ENCODE measurements at places on chromosomes 6 and 20.

DNA sequence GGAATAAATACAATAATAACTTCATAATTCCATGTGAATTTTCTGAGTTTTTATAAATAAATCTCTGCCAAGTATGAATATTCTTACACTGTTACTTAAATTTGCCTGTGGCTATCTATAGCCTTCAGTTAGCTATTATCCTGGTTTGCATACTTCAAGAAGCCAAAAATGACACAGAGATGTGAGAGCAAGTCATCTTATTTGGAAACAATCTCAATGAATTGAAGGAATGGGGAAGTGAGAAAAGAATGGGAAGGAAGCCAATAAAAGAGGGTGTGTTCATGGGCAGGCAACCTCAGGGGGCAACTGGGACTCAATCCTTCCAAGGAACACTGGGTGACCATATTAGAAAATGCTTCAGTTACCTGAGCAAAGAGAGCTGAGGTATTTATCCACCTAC lies 9.9 kb downstream of the HAO1 start:
- no peak for DNase-seq

DNA sequence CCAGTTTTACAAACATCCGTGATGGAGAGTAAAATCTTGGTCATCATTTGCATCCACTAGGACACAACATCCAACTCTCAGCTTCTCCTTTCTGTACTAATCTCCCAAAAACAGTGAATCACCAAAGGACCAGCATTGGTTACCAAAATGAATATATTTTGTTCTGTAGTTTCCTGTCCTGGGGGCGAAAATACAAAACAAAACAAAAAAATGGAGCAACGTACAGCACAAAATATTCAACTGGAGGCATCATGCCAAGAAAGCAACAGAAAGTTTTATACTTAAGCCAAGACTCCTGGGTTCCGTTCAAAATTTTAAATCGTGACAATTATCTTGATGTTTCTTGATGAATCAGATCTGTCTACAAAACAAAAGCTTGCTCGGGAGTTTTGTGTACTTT lies 126.6 kb upstream of the CCDC28A start:
- DNase-seq = no peak

DNA sequence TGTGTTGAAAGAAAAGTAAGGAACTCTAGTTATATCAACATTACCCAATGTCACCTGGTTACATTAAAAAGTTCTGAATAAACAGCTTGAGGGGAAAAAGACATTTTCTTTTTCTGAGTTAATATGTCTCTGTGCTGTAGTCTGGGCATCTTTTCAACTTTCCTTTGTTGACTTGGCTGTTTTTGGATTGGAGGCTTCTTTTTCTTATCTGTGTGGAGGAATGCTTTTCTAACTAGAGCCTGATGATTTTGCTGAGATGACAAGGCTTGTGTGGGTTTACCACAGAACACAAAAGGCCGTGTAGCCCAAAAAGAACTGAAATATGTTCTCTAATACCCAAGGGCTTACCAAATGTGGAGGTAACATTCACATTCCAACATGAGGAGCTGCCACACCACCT lies 161.8 kb downstream of the KCNQ5 start:
- peak; percentile 21 for DNase-seq

- DNase-seq = no peak
Observed at GRCh38 chr6:64012351-64013001, 376.9 kb downstream of the PHF3 start.

- DNase-seq = no peak
Observed at GRCh38 chr20:11686820-11687543, 230.7 kb upstream of the BTBD3 start.
